Occipital lobe (tissue), 3 donors: ENCODE measurements at places on chromosomes 12 and 14. TPM values are rescaled to one million over a fixed set of nuclear protein-coding genes. Genes with fewer than 3 reads are reported as not detected.

DNA sequence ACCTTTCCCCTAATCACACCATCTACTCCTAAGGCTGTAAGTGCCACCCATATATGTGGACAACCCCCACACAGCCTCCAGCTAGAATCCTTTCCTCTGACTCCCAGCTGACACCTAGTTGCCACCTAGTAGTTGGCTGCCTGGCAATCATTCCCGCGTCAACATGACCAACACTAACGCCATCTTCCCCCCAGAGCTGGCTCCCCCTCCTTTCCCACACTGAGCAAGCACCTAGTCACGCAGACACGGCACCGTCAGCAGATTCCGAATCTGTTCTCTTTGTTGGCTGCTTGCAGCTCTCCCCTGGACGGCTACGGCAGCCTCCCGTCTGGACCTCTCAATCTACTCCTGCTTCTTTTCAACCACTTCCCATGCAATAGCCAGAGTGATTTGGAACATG lies 27.7 kb downstream of the UBR7 start:
- no peak for DNase-seq

The PRR4 gene
- 4.8 TPM for total RNA-seq

DNA sequence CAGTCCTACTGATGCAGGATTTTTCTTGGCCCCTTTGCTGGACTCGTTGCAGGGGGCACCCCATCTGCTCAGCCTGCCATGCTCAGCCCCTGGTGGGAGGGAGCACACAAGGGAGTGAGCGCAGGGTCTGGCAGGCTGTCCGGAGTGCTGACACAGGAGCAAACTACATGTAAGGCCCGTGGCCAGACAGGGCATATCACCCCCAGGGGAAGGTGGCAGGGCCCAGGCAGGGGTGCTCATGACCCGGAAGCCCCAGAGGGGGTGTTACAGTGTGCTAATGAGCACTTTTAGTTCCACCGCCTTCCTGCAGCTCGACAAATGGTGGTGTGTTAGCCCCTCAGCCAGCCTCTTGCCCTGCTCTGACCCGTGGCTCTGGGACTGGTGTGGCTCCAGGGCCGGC lies 645.6 kb upstream of the TMEM132C start:
- no peak for DNase-seq

DNA sequence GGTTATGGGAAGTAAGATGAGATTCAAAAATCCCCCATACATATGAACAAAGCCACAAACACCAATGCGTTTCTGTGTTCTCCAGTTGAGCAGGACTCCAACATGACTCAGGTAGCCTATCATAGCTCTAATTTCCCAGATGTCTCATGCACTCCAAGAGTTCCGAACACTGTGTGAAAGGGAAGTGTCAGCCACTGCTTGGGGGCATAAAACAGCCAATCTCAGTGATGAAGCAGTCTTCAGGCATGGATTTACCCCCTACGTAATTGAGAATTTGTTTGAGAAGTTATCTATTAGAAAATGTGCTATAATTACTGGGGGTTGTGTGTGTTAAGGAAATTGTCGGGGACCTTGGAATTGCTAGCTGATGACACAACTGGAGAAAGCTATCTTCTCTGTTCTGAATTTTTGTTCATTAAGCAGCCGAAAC lies 153.9 kb upstream of the AVPR1A start:
- DNase-seq, result no peak

DNA sequence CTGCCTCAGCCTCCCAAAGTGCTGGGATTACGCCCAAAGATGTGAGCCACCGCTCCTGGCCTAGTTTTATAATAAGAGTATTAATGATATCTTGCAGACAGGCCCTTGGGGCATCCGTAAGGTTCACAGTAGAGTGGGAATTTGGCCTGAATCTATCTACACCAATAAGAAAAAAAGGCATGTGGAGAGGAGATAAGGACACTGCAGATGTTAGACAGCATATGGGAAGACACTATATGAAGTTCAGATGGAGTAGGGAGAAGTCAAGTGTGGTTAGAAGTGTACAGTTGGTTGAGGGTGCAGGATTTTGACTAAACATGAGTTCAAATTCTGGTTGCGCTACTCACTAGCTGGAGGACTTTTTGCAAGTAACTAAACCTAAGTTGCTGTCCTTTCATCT lies 8.5 kb upstream of the TTC8 start:
- DNase-seq, result no peak

GRCh38 chr12:82635263-82635662 lies 51.4 kb upstream of the TMTC2 start:
- DNase-seq, result no peak

The ZCRB1 gene
- 15.0 TPM for total RNA-seq

The CD69 gene
- total RNA-seq, result 0.62 TPM

The DYNC1H1 gene
- total RNA-seq, result 677 TPM

DNA sequence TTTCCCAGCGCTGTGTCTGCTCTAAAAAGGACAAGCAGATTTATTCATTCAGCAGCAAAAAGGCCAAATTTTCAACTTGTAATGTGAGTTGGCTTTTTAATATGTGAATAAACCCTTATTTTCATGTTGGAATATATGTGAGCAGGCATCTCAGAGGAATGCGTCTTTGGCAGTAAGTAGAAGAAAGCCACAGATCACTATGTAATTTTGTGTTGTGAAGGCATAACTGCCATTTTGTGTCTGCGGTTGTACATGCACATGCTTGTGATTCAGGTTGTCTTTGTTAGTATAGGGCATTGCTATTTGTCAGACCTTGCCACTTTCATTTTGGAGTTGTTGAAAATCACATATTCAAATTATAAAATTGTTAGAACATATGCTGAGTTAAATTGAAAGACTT lies 398.8 kb upstream of the RGS6 start:
- DNase-seq, result no peak

DNA sequence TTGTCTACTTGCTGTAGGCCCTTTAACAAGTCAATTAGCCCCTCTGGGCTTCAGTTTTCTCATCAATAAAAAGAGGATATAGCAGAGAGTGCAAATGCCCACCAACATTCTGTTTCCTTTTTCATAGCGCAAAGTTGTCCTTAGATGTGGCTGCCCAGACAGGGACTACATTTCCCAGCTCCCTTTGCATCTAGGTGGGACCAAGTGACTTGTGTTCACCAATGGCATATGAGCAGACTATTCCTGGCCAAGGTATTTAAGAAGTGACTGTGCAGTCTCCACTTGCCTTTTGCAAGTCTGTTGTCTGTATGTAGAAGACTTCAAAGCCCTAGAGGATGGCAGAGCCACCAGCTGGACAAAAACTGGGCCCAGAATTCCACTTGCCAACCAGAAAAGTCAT lies 59.7 kb downstream of the DAO start:
- DNase-seq, result no peak

The PLEKHD1 gene
- 0.16 TPM for total RNA-seq

The NYNRIN gene
- 15.0 TPM for total RNA-seq
